Fibroblast of the aortic adventitia (primary cell): ENCODE measurements at places on chromosomes 13 and 19. TPM values are rescaled to one million over a fixed set of nuclear protein-coding genes. Genes with fewer than 3 reads are reported as not detected.

MARK4 gene
- total RNA-seq = 9.8 and 17.1 TPM in 2 replicates

FPR1 gene
- total RNA-seq = not detected in 2 replicates

FGF9 gene
- total RNA-seq = 0.18 and 2.5 TPM in 2 replicates

RAB20 gene
- total RNA-seq = 1.6 and 3.5 TPM in 2 replicates

MAG gene
- not detected in 2 replicates for total RNA-seq

OR4F17 gene
- not detected in 2 replicates for total RNA-seq

FFAR2 gene
- total RNA-seq = not detected in 2 replicates

EBI3 gene
- total RNA-seq = 0.33 TPM in 1 of 2 replicates, not detected in the other

LILRA1 gene
- total RNA-seq = not detected in 2 replicates

CNMD gene
- not detected in 2 replicates for total RNA-seq

SHD gene
- not detected in 2 replicates for total RNA-seq

NOTCH3 gene
- total RNA-seq = 39.4 and 44.4 TPM in 2 replicates

NKPD1 gene
- total RNA-seq = 0.25 and 0.36 TPM in 2 replicates

B9D2 gene
- total RNA-seq = 0.25 and 4.5 TPM in 2 replicates

AXL gene
- 121 and 305 TPM in 2 replicates for total RNA-seq

IFNL1 gene
- not detected in 2 replicates for total RNA-seq

PTPRH gene
- 6.5 and 7.8 TPM in 2 replicates for total RNA-seq

KIR2DL3 gene
- total RNA-seq = not detected in 2 replicates

ZNF728 gene
- total RNA-seq = not detected in 2 replicates

ZNF682 gene
- total RNA-seq = 2.8 and 3.8 TPM in 2 replicates

GPR183 gene
- not detected in 2 replicates for total RNA-seq

IL11 gene
- total RNA-seq = 1.6 and 2.2 TPM in 2 replicates

CAB39L gene
- 19.9 and 23.3 TPM in 2 replicates for total RNA-seq

OLFM2 gene
- total RNA-seq = 0.82 and 16.0 TPM in 2 replicates

STAP2 gene
- total RNA-seq = 1.2 and 7.5 TPM in 2 replicates

ZNF227 gene
- 14.1 and 18.3 TPM in 2 replicates for total RNA-seq

KLK4 gene
- not detected in 2 replicates for total RNA-seq

GGN gene
- total RNA-seq = 1.3 TPM in 1 of 2 replicates, not detected in the other

APC2 gene
- total RNA-seq = 0.27 and 0.57 TPM in 2 replicates

LILRB4 gene
- total RNA-seq = not detected in 2 replicates

PIN1 gene
- total RNA-seq = 18.6 and 59.7 TPM in 2 replicates

ZNF546 gene
- total RNA-seq = 7.1 and 9.7 TPM in 2 replicates

CLDND2 gene
- total RNA-seq = 0.36 TPM in 1 of 2 replicates, not detected in the other

CYP2A7 gene
- total RNA-seq = not detected in 2 replicates

NOVA2 gene
- total RNA-seq = under 0.01 and 0.27 TPM in 2 replicates

RTBDN gene
- total RNA-seq = not detected in 2 replicates

ERICH6B gene
- total RNA-seq = not detected in 2 replicates

NLRP5 gene
- not detected in 2 replicates for total RNA-seq

MRPS12 gene
- 11.6 and 20.2 TPM in 2 replicates for total RNA-seq

CEACAM3 gene
- total RNA-seq = not detected in 2 replicates

LACC1 gene
- total RNA-seq = 22.9 and 32.9 TPM in 2 replicates

ZNF333 gene
- total RNA-seq = 10.5 and 21.1 TPM in 2 replicates

JSRP1 gene
- total RNA-seq = 0.27 and 0.74 TPM in 2 replicates

OCEL1 gene
- total RNA-seq = 3.9 and 19.7 TPM in 2 replicates

MYPOP gene
- 0.33 and 2.4 TPM in 2 replicates for total RNA-seq

SMIM44 gene
- not detected in 2 replicates for total RNA-seq

TLE6 gene
- 0.18 TPM in 1 of 2 replicates, not detected in the other for total RNA-seq

PALM gene
- total RNA-seq = 5.7 and 198 TPM in 2 replicates

AP1M2 gene
- total RNA-seq = not detected in 2 replicates

ZNF578 gene
- total RNA-seq = 2.6 and 3.5 TPM in 2 replicates

DIAPH3 gene
- total RNA-seq = 4.8 and 40.9 TPM in 2 replicates

SUGP2 gene
- 23.1 and 35.3 TPM in 2 replicates for total RNA-seq

TGDS gene
- total RNA-seq = 3.0 and 14.9 TPM in 2 replicates

ANO8 gene
- 3.1 and 6.1 TPM in 2 replicates for total RNA-seq

SYNE4 gene
- not detected in 2 replicates for total RNA-seq

PSG7 gene
- 0.27 TPM in 1 of 2 replicates, not detected in the other for total RNA-seq
